ENCODE measurements at places on chromosomes 7 and 10.
A peak's percentile ranks its signal among the peaks of the same experiment; 100 is the strongest.

DNA sequence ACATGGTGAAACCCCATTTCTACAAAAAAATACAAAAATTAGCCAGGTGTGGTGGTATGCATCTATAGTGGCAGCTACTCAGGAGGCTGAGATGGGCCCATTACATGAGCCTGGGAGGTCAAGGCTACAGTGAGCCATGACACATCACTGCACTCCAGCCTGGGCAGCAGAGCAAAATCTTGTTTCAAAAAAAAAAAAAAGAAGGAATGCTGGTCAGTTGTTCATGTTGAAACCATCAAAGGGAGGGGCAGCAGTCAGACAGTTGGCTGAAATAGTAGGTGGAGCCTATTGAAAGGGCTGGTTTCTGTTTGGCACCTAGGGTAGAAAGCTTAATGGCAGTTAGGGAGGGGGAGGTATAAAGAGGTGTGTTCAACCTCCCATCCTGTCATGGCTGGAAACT is 323.0 kb downstream of the GALNT17 start:
- no peak for DNase-seq

- DNase-seq, result peak; percentile 42
Measured at GRCh38 chr7:87510411-87510875, 35.0 kb upstream of the ABCB4 start.

GRCh38 chr10:91162050-91162494 is 58.4 kb upstream of the PCGF5 start:
- DNase-seq, result no peak

DNA sequence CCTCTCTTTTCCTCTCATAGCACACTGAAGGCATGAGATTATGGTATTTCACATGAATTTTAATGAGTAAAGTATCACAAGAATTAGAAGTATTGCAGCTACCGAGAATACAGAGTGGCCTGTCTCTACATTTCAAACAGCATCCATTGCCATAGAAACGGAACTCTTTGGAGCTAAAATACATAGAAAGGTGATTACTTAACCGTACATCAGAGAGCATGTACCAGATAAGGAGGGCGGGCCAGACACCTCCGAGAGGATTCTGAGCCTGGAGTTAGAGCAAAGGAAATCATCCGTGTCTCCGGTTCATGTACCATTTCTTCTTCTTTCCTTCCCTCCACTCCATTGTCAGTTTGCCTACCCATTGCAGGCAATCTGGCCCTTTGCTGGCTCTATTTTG is 196.7 kb downstream of the KLF6 start:
- no peak for DNase-seq

GRCh38 chr7:8128449-8129317 is 133.3 kb downstream of the ICA1 start:
- no peak for DNase-seq

GRCh38 chr7:22667562-22668239 is 59.3 kb upstream of the IL6 start:
- no peak for DNase-seq

DNA sequence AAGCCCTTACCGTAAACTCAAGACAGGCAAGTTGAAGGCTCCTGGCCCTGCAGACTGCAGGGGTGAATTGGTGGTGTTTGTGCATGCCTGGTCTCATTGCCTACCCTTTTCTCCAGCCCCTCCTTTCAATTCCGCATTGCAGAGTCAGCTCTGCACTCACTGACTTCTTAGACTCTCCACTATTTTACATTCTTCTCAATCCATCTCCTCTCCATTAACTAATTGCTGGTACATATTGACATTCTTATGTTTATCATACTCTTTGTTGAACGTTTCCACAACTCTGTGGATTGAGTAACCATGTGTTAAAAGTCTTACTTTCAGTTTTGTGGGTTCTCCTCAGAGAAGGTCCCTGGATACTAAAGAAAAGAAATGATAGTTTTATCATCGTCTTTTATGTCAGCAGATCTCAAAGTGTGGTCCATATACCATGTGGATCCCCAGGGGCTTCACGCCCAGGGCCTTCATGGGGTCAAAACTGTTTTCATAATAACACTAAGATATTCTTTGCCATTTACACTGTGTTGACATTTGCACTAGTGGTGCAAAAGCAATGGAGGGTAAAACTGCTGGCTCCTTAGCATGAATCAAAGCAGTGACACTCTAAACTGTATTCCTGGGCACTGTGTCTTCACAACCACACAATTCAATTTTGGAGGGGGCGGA is 135.4 kb upstream of the FZD1 start:
- no peak for DNase-seq

GRCh38 chr10:133131734-133132472 is 28.1 kb upstream of the KNDC1 start:
- no peak for DNase-seq

- DNase-seq, result no peak
Measured at GRCh38 chr7:33710608-33711007, 194.7 kb upstream of the BMPER start.

GRCh38 chr10:95208702-95209391 is 14.8 kb downstream of the ACSM6 start:
- no peak for DNase-seq

GRCh38 chr10:94992811-94993210 is 54.4 kb downstream of the CYP2C9 start:
- DNase-seq, result no peak

- DNase-seq, result no peak
Measured at GRCh38 chr10:23676296-23676695, 237.4 kb downstream of the OTUD1 start.

DNA sequence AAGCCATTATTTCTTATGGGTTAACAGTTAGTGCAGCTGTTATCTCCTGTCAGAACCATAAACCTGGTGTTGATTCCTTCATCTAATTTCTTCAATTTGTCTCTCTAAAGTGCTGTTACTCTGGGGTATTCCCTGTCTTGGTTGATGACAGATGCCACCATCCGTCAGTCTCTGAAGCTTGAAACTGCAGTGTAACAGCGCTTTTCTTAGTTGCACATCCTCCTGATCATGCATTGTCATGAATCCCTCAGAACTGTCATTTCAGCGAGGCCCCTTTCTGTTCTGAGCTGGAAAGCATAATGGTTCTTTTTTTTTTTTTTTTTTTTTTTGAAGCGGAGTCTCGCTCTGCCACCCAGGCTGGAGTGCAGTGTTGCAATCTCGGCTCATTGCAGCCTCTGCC is 193.9 kb downstream of the SDK1 start:
- no peak for DNase-seq

- no peak for DNase-seq
Measured at GRCh38 chr7:86933295-86933845, 126.1 kb downstream of the ELAPOR2 start.

- DNase-seq, result no peak
Measured at GRCh38 chr10:87771871-87772500, 46.0 kb downstream of the ATAD1 start.

DNA sequence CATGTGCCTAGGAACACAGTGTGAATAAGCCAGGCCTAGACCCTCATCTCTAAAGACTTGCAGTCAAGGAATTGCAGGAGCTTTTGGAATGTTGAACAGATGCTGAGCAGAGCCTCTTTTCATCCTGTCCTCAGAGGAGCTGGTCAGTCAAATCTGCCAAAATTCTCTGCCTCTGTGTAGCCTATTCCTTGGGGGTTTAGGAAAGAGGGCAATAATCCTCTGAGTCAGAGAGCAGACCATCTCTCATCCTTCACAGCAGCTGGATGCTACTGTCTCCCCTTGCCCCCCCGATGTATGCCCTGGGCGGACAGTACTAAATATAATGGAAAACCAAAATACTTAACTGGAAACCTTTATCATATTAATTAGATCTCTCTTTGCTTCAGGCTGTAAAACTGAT is 52.6 kb downstream of the BICC1 start:
- DNase-seq, result no peak

DNA sequence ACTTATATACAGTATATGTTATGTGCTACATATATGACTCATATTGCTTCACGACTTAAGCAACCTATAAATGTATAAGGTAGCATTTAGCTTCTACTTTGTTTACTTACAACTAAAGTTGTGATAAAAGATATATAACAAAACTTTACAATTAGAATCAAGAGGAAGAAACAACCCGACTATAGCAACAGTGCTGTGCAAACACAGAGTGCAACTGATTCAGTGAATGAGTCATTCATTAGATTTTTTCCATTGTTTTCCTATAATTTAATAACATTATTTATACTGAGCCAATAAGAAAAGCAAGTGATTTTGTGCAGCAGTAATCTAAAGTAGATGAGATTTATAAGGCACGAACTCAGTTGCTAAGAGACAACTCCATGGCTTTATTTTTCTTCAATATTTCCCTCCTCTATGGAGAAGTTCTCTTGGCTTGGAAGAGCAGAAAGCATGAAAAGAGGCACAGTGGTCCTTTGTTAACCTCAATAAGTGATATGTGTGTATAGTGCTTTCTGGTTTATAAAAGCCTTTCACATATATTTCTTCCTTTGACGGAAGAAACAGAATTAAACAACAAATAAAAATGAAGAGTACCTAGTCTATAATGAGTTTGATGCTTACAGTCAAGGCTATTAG is 19.8 kb downstream of the CEP41 start:
- DNase-seq, result no peak

GRCh38 chr10:102450374-102451104 is 804 bp downstream of the C10orf95 start:
- DNase-seq, result peak; percentile 87

GRCh38 chr7:94174956-94175355 is 170.8 kb upstream of the BET1 start:
- DNase-seq, result no peak

DNA sequence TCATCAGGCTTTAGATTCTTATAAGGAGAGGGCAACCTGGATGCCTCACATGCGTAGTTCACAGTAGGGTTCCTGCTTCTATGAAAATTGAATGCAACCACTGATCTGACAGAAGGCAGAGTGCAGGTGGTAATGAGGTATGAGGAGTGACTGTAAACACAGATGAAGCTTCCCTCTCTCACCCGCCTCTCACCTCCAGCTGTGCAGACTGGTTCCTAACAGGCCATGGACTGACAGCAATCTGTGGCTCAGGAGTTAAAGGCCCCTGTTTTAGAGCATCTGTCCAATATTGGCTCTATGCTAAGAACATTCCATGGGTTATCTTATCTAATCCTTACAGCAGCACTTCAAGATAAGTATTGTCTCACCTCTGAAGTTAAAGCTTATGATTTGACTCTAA is 213.5 kb upstream of the NRP1 start:
- DNase-seq, result no peak

DNA sequence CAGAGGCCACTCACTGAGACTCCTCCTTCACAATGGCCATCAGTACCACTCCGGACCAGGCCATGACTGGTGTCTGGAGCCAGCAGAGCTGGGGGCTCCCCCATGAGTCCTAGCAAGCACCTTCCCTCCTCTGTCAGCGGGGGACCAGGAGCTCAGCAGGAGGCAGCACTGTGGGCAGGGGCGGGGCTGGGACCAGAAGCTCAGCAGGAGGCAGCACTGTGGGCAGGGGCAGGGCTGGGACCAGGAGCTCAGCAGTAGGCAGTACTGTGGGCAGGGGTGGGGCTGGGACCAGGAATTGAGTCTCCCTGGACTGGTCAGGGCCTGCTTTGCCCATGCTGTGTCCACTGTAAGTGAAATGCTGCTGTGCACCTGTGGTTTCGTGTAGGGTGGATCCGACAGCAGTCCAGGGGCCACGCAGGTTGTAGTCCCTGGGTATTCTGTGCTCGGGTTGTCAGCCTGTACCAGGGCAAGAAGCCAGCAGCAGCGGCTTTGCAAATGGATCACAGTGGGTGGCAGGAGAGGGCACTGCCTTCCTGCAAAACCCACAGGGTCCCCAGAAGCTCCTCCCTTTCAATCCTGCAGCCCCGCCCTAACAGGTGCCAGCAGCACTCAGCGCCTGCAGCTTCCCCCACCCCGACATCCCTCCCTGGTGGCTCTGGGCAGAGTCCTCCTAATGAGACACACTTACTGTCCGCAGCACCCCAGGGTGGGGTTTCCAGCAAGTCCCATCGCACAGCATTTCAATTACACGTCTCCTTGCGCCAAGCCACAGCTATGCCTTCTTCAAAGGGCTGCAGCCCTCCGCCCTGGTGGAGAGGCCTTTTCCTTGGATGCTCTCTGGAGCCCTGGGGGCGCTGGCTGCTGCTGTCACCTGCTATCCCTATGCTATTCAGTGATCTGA is 220.5 kb downstream of the TCERG1L start:
- no peak for DNase-seq

GRCh38 chr7:87216701-87217508 is 2.6 kb downstream of the TMEM243 start:
- DNase-seq, result no peak

DNA sequence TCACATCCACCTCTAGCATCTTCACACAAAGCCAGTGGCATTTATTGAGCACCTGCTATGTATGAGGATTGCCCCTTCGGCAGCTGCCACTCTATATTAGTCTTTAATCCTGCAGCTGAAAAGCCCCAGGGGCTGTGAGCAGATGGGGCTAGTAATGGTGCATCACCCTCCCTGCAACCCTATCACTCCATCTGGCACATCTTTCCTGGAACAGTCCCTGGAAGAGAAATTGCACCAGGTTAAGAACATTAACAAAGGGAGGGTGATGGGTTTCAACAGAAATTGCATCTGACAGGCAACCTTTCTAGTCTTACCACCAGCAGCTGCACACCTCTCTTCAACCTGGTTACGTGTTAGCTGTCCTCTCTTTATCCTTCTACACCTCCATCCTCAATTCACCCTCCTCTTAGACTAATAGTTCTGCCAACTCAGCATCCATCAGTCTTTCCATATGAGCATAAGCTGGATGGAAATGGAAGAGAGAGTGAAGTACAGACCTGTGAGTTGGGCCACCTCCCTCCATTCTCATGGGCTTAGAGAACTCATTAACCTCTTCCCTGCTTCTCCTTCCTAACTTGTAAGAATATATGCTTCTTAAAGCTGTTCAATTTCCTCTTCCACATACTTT is 168.6 kb upstream of the NEBL start:
- DNase-seq, result no peak

- DNase-seq, result no peak
Measured at GRCh38 chr7:1818575-1819258, 148.6 kb downstream of the ELFN1 start.

DNA sequence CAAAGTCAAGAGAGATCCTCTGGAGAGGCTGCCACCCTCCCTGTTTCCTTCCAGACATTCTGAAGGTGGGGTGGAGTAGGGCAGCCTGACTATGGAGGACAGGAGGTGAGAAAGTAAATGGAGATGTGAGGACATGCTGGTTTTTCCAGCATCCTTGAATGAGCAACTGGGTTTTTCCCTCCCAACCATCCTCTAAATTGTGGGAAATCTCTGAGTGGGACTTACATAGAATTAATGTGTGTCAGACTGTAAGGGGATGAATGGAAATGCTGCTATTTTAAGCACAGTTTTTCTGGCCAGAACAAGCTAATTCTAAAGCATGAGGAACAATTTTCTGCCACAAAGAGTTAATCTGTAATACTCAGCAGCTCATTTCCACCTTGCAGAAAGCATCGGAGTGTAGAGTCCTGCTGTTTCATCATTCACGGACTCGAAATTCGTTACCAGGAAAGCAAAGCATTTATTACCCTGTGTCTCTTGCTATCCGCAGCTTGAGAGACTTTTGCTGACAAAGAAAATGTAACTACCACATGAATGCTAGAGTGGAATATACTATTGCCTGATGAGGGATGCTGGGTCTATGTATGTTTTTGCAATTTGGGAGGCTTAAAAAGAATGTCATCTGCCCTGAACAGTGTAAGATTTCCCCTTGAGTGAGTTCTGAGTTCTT is 213.0 kb downstream of the CELF2 start:
- no peak for DNase-seq

- no peak for DNase-seq
Measured at GRCh38 chr7:30914596-30914995, 2.9 kb downstream of the AQP1 start.

All from femur (tissue), 1 donor.